ENCODE measurements at places on chromosomes 3 and 15.
A peak's percentile ranks its signal among the peaks of the same experiment; 100 is the strongest.

- peak; percentile 73 for DNase-seq
Measured at GRCh38 chr15:89781891-89782618, 5.9 kb downstream of the MESP2 start.

GRCh38 chr3:177396733-177397132, 199.5 kb upstream of the TBL1XR1 start:
- DNase-seq, result peak; percentile 13

DNA sequence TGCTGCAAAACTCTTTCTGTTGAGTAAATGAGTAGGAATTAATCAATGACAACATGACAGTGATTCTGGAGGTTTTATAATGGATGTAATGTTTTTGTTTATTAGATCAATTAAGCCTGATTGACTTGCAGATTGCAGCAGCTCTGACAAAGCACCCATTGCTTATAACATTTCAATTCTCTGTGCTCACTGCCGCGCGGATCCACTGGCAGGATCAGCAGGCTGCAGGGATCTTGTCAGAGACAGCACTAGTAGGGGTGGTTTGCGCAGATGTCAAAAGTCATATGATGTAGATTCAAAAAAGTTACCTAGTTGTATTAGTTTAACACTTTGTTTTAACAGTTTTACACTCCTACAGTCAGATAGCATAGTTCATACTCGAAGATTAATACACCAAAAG, 93.4 kb downstream of the MBNL1 start:
- no peak for DNase-seq

DNA sequence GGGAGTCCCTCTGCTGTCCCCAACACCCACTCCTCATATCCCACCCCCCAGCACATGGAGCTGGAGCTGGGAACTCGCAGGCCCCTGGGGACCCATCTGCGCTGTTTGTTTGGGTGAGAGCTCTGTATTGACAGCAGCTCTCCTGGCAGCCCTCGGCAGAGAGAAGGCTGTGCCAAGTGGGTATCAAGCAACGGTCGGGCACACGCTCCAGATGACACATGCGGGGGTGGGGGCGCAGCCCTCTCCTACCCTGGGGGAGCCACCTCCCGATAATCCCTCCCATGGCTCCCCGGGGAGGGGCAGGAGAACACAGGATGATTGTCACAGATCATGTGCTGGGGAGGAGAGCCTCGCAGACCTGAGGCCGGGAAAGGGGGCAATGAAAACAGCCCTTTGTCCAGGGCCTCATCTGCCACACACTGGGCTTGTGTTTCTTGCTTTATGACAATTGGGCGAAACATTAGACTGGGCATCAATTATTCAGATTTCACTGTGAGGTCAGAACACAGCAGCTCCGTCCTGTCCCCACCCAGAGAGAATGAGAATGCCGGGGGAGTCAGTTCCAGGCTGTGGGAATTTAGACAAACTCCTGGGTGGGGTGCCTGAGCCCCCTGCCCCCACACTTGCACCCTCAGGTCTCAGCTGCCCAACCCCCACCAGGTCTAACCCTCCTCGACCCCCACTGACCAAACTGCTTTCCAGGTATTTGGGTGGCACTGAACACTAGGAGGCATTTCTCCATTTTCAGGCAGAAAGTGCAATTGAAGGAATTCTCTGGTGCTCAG, 46.4 kb upstream of the KLF13 start:
- no peak for DNase-seq

DNA sequence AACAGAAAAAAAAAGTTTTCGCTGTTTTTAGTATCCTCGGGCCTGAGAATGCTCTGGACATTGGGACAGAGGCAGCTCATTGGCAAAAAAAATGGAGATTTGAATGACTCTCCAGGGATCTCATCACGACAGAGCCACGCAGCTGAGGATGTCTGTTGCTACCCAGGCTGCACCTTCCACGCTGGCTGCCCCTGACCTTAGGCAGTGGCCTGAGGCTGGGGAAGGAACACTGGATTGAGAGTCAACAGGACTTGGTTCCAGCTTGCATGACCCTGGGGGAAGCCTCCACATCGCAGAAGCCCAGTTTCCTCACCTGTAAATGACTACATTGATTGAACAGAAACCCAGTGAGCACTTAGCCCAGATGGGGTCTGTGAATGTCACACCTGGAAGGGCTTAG, 8.7 kb upstream of the ACSBG1 start:
- DNase-seq, result no peak

DNA sequence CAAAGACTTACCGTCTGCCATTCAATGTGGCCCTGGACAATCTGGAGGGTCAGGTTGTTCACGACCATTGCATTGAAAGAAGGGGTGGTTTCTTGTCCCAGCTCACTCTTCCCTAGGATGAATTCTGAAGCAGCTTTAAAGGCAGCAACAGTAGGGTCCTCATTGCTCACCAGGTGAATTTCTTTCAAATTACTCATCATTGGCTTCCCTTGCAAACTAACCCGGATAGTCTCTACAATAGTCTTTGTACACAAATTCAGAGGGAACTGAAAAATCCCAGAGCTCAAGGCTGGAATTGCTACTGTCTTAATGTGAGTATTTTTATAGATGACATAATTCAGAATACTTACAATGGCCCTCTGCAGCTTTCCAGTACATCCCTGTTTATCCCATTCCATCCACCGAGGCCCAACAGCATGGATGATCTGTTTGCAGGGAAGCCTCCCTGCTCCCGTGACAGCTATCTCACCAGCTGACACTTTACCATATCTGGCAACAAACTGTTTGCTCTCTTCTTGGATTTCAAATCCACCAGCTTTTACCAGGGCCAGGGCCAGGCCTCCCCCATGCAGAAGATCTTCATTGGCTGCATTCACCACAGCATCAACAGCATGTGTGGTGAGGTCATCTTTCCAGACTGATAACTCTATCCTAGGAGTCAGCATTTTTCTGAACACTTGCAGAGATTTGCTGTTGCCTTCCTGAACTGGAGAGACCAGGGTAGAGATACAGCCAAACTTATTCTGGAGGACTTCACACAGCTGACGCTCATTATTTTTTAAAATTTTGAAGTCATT, 8.6 kb downstream of the PARP9 start:
- no peak for DNase-seq

DNA sequence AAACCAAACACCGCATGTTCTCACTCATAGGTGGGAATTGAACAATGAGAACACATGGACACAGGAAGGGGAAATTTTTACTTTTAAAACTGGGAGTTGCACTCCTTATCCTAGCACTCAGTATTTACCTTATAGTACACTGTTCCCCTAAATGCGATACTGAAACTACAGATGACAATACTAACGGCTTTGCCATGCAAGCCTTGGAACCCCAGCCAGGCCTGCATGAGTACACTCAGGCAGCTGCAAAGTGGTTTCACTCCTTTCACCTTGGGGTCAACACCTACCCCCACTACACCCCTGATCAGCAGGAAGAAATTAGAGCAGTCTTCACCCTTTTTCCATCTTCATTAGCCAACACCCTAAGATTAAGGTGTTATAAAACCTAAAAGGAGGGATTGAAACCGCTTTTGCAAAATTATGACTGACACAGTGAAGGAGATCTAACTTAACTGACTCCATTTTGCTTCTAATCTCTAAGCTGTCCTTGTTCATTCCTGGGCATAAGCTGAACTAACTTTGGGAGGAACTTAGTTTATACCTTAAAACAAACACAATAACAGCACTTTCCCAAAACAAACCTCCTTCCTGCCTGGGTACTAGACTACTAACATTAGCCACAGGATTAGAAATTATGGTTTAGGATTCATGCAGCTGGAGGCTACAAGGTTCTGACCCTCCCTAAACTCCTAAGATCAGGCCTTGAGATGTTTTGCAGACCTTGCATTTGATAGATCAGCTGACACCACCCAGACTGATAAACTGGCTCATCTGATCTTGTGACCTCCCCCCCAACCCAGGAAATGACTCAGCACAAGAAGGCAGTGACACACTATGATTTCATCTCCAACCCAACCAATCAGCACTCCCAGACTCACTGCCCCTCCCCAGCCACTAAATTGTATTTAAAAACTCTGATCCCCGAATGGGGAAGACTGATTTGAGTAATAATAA, 452.1 kb upstream of the PPP2R3A start:
- peak; percentile 76 for DNase-seq

- no peak for DNase-seq
Measured at GRCh38 chr3:123019161-123019560, 8.4 kb downstream of the SEMA5B start.

DNA sequence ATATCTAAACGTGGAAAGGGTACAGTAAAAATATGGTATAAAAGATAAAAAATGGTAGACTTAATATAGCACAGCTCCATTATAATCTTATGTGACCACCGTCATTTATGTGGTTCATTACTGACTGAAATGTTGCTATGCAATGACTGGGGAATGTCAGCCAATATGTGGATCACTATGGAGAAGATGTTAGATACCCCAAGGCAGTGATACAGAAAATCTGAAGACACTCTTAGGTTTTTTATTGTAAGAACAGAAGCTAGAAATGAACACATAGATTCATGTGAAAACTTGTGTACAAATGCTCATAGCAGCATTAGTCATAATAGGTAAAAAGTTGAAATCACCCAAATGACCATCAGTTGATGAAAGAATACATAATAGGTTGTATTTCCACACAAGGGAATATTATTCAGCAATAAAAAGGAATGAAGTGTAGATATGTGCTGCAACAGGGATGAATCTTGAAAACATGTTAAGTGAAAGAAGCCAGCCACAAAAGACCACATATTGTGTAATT, 18.4 kb downstream of the MEF2A start:
- DNase-seq, result no peak

GRCh38 chr3:160038862-160039562, 50.4 kb downstream of the IL12A start:
- peak; percentile 24 for DNase-seq

DNA sequence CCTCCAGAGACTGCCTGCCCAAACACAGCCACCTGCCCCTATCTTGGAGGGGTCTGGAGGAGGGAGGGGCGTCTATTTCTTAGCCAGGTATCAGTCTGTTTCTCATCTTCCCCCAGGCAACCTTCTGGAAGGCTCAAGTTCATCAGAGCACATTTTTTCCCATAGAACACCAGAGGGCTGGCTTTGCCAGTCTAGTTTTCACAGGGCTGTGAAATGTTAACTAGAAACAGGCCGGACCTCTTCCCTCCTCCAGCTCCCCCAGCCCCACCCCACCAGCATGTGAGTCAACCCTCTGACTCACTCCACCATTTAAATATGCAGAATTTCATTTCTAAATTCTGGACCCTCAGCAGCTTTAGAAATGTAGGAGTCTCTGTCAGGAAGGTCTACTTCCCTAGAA, 66.9 kb downstream of the SLCO2A1 start:
- peak; percentile 89 for DNase-seq

- peak; percentile 78 for DNase-seq
Measured at GRCh38 chr15:89401631-89402517, 67.2 kb upstream of the POLG start.

GRCh38 chr15:56985856-56986255, 67.4 kb downstream of the TCF12 start:
- no peak for DNase-seq

DNA sequence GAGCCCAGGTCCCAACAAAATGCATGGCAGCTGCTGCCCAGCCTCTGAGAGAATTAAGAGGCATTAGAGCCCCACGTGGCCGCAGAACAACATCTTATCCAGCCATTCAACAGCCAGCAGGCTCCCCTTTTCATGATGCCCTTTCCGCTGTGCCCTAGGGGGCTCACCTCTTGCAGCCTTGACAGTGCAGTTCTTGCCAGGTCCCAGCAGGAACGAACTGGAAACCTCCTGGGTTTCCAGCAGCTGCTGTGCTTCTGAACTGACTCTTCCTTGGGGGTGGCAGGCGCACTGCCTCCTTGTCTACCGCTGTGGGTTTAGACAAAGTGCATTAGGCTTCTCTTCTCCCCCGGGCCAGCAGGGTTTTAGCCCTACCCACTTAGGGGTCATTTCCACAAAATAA, 85.2 kb downstream of the FAM174B start:
- DNase-seq, result no peak

GRCh38 chr3:4687167-4687566, 194.0 kb downstream of the ITPR1 start:
- no peak for DNase-seq

- DNase-seq, result no peak
Measured at GRCh38 chr3:183594636-183595035, 39.1 kb upstream of the KLHL6 start.

- no peak for DNase-seq
Measured at GRCh38 chr3:160948273-160948672, 156.9 kb downstream of the B3GALNT1 start.

DNA sequence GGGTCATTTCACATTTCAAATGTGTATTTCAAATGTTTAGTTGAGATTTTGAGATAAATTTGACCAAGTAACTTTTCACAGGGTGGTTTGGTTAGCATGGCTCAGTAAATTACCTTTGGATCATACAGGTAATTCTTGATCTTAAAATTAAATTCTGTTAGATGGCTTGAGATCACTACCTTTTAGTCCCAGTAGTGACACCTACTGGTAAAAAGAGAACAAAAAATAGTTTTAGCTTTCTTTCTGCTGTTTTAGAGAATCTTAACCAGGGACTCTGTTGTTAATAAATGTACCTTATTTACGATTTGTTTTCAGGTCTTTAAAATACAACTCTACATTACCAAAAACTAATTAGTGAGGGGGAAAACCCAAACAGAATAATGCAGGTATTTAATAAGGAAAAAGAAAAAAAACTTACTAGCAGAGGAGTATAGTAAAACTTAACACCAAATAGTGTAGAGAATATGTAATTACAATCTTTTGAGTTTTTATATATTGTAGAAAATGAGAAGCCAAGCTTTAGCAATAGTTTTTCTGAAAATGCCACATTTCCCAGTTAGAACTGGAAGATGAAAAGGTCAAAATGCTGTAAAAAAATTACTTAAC, 620.3 kb upstream of the AGTR1 start:
- peak; percentile 40 for DNase-seq

DNA sequence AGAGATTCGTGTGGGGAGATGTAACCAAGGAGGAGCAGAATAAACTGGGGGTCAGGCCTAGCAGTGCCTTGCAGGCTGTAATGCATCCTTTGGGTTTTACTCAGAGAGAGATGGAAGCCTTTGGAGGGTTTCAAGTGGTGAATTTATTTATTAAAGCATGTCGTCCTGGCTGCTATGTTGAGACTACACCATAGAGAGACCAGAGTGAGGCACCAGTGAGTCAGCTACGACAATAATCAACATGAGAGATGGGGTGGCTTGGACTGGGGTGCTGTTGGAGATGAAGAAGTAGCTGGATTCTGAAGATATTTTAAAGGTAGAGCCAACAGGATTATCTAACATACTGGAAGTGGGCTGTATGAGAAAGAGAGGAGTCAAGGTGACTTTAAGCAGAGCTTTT, 335.3 kb upstream of the ARHGEF26 start:
- DNase-seq, result no peak

DNA sequence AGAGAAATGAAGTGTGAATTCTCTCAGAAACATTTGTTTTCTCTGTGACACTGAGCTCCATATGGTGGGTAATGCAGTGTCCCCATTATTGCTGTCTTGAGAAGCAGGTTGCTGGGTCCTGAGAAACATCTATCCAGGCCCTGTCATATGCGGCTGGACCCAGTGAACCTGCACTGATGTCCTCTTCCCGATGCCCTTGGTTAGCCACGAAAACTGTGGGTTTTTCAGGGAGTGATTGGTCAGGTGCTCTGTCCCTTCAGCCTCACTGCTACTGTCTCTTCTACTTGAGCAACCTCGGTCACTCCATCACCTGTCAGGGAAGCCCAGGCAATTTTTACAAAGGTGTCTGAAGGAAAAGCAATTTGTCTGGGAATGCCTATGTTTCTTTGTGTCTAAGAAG, 77.0 kb downstream of the SLC7A14 start:
- no peak for DNase-seq
